ENCODE measurements at places on chromosomes 12 and 14.

DNA sequence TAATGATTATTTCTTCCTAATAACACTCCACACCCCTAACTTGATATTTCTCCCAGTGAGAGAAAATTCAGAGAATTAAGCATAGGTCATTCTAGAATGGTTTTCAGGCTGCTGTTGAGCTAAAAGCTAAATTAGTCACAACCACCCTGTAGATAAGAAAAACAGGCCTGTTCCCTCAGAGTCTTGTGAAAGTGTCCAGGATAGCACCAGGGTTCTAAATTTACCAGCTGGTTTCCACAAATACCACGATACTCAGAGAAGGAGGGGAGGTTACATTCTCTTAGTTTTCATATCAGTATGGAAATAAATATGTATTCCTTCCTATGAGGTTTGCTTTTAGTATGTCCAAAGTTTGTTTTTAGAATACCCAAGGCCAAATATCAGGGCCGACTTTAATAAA, 66.0 kb upstream of the YARS2 start:
- peak; percentile 32 for DNase-seq

DNA sequence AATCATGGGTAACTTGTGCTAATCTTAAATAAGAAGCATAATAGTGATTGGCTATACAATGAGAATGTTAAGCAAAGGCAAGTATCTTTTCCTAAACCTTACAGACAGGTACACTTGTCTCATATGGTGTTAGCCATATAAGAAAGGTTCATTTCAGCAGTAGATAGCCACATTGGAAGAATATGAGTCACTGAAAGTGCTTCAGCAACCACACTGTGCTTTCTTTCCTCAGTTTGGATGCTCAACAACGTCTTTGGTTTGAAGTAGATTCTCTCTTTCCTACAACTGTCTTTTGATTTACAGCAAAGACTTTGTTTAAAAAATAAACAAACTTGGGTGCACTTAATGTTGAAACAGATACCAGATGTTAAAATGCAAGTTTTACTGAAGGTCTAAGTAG, 8.9 kb downstream of the DDHD1 start:
- no peak for DNase-seq

DNA sequence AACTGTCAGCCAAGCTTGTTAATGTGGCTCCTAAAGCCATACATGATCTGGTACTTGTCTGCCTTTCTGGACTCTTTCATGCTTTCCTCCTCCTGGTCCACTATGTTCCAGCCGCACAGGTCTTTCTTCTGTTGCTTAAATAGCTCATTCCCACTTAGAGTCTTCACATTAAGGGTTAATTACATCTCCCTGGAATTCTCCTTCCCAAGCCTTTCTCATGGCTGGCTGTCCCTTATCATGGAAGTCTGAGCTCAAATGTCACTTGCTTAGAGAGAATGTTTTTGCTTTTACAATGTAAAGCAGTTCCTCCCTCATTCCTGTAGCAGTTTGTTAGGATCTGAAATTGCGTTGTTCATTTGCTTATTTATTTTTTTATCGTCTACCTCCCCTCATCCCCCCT, 199.6 kb downstream of the TRHDE start:
- no peak for DNase-seq

GRCh38 chr12:124437121-124437520, 130.3 kb downstream of the NCOR2 start:
- DNase-seq, result no peak

DNA sequence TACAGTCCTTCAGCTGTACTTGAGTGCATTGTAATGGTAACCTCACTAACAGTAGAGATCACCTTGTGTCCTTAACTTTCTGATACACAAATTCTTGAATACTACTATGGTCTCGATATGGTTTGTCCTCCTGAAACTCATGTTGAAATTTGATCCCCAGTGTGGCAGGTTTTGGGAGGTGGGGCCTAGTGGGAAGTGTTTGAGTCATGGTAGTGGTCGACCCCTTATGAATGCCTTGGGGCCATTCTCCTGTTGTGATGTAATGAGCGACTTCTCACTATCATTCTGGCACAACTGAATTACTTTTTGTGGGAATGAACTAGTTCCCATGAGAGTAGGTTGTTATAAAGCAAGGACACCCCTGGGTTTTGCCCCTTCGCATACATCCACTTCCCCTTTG, 52.3 kb downstream of the IPO8 start:
- no peak for DNase-seq

GRCh38 chr14:24013654-24014514, 25.2 kb downstream of the DHRS4L2 start:
- peak; percentile 73 for DNase-seq
